ENCODE measurements at places on chromosomes 1 and 21. TPM values are rescaled to one million over a fixed set of nuclear protein-coding genes. Genes with fewer than 3 reads are reported as not detected.
A peak's percentile ranks its signal among the peaks of the same experiment; 100 is the strongest.

DNA sequence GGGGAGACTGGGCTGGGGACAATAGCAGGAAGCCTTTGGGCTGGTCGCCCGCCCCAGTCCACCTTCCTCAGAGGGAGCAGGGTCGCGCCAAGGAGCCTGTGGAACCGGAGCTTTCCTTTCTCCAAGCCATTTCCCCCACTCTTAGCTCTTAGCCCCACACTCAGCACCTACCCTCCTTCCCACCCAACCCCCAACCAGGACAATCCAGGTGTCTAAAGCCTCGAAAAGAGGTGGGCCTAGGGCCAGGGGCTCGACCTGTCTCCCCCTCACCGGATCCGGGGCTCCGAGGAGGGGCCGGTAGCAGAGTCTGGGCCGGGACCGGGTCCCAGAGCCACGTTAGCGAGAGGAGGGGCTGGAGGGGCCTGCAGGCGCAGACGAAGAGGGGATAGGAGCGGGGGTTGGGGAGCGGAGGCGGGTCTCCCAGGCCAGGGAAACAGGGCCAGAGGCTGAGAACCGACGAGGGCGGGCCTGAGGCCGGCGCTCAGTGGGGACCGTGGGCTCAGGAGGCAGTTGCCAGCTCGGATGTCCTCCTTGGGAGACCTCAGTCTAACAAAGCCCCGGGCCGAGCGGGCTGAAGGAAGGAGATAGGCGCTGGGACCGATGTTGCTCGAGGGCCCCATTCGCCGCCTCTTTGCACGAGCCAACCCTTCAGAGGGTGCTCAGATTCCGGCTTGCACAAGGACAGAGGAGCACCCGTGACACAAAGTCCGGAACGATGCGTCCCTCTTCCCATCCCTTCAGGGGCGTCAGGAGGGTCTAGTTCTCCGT, 943 bp downstream of the SEMA6C start:
- DNase-seq: no peak

DNA sequence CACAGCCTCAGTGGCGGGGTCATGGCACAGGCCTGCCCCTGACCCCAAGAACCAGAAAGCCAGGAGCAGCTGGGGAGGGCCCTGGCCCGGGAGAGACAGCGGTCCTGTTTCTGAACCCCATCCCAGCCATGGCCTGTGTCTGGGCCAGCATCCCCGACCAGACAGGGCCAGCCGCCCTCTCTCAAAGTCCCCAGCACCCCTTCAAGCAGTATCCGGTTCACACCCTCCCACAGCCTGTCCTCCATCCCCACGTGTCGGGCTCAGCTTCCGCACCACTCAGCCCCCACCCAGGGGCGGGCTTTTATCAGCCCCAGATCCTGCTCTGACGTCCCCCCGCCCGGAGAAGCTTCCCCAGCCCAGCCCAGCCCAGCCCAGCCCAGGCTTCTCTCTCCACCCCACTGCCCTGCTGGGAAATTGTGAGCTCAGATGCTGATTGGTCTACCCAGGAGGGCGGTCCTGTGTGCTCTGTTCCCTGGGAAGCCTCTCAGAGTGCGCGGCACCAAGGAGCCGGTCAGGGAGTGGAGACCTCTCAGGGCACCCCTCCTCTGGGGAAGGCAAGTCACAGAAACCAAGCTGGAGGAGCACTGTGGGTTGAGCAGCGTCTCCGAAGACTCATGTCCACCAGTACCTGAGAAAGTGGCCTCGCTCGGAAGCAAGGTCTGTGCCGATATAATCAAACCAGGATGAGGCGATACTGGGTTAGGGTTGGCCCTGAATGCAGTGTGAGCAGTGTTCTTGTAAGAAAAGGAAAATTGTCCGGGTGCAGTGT, 4.7 kb upstream of the FAAP20 start:
- DNase-seq: no peak

- DNase-seq: no peak
These were observed 69.4 kb downstream of the EVA1C start for GRCh38 chr21:32481875-32482408.

The MAGI3 gene
- 23.6 TPM for total RNA-seq

DNA sequence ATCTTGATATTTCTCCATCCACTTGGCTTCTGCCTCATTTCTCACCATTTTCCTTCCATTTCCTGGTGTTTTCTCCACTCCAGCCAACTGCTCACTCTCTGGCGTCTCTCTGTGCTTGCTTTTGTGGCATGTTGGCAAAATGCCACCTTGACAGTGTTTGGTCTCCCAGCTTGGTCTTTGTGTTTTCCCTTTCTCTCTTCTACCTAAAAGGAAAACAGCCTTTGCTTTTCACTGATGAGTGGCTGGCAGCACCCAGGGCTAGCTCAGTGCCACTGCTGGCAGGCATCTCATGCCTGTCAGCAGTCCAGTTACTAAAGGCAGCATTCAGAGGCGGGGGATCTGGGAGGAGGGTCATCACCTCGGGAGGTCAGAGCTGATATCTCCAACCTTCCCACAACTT, 55.3 kb upstream of the DSCAM start:
- DNase-seq: no peak

The FCER1G gene
- total RNA-seq: 1.5 TPM

DNA sequence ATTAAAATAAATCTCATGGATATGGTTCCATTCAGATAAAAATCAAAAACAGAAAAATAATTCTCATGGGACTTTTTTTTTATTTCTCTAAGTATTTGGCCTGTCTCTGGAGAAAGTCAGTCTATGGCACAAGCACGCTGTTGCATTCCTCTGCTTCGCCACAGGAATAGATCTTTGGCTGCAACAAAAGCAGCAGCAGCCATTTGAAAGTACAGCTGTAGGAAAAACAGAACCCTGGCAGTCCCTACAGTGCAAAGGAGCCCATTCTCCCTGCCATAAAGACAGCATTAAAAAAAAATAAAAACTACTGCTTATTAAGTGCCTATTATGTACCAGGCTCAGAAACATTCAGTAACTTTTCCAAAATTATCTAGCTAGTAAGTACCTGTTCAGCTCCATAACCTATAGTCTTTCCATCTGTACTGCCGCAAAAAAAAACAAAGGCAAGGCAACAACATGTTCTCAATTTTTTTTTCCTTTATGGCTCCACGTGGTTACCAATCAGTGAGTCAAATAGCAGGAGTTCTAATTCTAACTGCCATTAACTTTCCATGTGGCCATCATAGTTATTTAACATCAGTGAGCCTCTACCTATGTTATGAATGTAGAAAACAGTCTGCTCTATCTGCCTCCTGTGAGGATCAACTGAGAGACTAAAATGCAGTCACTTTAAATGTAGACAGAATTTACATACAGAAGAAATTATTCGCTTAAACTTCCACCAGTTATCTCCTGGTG, 22.7 kb downstream of the SLC35D1 start:
- DNase-seq: no peak

The HES3 gene
- total RNA-seq: not detected

The TNFRSF4 gene
- total RNA-seq: 0.33 TPM

- DNase-seq: no peak
These were observed 150.0 kb downstream of the LRIG2 start for GRCh38 chr1:113223040-113223439.

- DNase-seq: no peak
These were observed 206.5 kb downstream of the RWDD3 start for GRCh38 chr1:95440511-95440910.

DNA sequence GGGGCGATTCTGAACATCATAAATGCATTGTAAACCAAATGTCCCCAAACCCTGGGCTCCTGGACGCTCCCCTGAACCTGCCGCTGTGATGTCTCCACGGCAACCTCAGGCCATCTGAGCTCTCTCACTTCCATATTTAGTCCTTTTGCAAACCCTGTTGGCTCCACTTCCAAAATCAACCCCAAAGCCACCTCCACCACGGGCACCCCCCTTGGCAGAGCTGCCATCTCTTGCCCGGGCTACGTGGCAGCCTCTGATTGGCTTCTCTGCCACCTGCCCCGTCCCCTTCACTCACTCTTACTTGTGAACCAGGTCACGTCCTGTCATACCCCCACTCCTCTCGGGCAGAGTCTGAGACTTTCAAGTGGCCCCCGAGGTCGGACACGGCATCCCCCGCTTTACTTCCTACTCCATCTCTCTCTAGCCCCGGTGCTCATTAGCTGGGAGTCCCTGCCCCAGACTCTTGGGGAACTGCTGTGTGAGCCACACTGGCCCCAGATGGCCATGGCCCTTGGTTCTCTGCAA, 15.8 kb downstream of the PRXL2B start:
- DNase-seq: no peak

- no peak for DNase-seq
These were observed 61.8 kb upstream of the SYT6 start for GRCh38 chr1:114215436-114215835.

GRCh38 chr1:32500387-32501209, 35.7 kb downstream of the ZBTB8B start:
- peak; percentile 43 for DNase-seq

DNA sequence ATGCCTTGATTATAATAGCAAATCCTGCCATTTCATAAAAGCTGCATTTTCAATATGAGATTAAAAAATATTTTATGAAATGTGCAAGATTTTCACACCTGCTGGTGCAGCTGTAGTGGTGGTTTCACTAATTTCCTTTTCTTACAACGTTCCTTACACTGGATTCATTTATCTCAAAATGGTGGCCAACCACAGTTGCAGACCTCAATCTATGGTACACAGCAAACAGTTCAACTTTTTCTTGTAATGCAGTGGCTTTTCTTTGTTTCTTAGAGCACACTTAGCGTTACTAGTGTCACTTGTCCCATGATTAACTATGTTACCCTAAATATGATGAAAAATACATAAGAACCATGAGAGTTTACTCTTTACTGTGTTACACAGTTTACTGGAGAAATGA, 32.7 kb downstream of the FCER1A start:
- DNase-seq: no peak

DNA sequence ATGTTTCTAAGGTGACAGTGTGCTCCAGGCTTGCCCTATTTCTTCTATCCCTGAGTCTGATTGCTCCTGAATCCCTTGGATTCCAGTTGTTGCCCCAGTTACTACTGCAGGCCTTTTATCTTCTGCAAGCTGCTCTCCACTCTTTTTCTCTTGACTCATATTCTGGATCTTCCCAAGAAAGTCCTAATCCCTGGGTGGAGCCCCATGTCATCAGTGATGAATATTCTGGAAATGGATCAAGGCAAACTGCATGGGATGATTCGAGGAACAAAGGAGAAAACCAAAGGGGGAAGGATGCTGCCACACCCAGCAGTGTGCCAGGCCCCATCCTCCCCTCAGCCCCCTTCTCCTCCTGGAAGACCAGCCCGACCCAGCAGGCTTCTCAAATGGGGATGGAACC, 63.3 kb upstream of the ATP2B4 start:
- no peak for DNase-seq

The OR2M3 gene
- total RNA-seq: not detected

The PLA2G2F gene
- not detected for total RNA-seq

The ITGB2 gene
- 0.47 TPM for total RNA-seq

Data from progenitor cell of endocrine pancreas (in vitro differentiated cells).